ENCODE measurements at places on chromosomes 1 and 21. TPM values are rescaled to one million over a fixed set of nuclear protein-coding genes. Genes with fewer than 3 reads are reported as not detected.

DNA sequence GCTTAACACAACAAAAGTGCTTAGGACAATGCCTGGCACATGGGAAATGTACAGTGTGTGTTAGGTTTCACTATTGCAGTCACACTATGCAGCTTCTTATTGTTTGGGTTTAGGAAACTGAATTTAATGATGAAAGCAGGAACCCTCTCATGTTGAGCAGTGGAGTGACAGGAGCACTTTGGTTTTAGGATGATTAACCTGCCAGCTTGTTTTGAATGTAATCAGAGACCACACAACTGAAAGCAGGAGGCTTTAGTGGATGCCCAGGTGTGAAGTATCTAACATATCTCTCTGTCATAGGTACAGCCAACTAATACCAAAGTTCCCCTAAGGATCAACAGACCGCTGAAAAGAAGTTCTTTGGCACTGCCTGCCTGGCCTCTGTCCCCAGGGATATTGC lies 406.9 kb upstream of the USP24 start:
- no peak for DNase-seq

DNA sequence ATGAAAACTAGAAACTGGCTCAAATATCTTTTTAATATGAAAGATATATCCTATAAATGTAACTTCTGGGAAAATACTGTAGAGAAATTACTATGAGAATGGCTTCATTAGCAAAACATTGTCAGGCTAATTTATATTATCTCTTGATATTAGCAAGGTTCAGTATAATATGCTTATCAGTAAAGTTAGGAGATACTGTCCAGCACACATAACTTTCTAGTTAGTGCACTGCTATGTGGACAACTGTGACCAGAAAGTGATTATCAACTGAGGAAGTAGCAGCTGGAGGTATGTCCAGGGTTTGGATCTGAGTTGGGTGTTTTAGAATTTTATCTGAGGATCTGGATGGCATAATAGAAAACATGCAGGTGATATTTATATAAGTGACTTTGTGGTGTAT lies 7.5 kb downstream of the LRRC8C start:
- no peak for DNase-seq

GRCh38 chr1:193700710-193701355 lies 514.4 kb upstream of the B3GALT2 start:
- no peak for DNase-seq

AMPD1 gene
- 31.1 TPM for total RNA-seq

MSH4 gene
- 0.51 TPM for total RNA-seq

GRCh38 chr1:2638466-2639115 lies 5.8 kb upstream of the MMEL1 start:
- no peak for DNase-seq

- no peak for DNase-seq
These were observed 15.4 kb upstream of the GUCA2B start for GRCh38 chr1:42137766-42138165.

All from tongue (tissue), 3 donors.